ENCODE measurements at places on chromosomes 16 and 17. TPM values are rescaled to one million over a fixed set of nuclear protein-coding genes. Genes with fewer than 3 reads are reported as not detected.

TM4SF5 gene
- polyA plus RNA-seq, result not detected

SPATA22 gene
- polyA plus RNA-seq, result 0.06 TPM

TBC1D3 gene
- polyA plus RNA-seq, result not detected

RASD1 gene
- 13.5 TPM for polyA plus RNA-seq

TLCD2 gene
- polyA plus RNA-seq, result 6.2 TPM

DOC2B gene
- 5.5 TPM for polyA plus RNA-seq

EVPL gene
- 10.9 TPM for polyA plus RNA-seq
